ENCODE measurements at places on chromosomes 3 and 15.

DNA sequence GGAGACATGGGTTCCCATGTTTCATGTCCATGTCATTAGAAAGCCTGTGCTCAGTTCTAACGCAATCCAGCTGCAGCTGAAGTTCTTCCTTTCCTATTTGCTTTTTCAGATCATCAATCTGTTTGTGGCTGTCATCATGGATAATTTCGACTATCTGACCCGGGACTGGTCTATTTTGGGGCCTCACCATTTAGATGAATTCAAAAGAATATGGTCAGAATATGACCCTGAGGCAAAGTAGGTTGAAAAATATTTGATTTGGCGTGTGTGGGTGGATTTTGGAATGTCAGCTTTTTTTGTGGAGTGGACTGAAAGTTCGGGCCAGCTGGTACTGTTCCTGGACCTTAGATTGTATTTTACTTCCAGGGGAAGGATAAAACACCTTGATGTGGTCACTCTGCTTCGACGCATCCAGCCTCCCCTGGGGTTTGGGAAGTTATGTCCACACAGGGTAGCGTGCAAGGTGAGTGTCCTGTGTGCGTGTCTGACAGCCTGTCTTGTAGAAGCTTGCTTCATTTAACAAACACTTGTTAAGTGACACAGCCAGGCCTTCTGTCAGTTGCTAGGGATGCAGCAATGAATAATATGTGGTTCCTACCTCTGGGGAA is 69.6 kb downstream of the CHDH start:
- DNase-seq = no peak

DNA sequence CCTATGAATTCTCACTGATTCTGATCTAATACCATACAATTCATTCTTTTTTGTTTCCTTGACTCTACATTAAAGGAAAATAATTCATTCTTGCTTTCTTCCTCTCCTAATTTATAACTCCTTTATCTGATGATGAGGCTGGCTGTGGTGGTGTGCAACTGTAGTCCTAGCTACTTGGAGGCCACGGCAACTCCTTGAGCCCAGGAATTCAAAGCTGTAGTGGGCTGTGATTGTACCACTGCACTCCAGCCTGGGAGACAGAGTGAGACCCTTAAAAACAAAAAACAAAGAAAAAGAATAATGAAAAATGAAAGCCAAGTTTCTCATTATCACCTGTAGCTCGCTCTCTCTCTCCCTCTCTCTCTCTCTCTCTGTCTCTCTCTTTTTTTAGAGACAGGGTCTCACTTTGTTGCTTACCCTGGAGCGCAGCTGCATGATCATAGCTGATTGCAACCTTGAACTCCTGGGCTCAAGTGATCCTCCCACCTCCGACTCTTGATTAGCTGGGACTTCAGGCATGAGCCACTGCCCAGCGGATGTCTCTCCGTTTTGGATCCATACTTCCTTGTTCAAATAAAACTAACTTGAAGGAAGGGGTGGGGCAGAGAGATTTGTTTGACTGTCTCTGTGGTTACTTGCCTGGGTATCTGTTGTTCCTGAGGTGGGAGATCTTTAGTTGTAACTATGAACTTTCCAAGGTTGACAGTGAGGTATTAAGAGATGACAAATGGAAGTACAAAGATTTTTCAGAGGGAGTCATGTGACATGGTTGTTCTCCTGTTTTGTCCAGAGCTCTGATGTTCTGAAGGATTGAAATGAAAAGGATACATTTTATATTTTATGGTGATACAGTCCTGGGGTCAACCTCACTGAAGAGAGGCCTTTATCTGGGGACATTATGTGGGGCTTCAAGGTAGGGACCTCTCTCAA is 46.9 kb downstream of the STARD9 start:
- DNase-seq = no peak

DNA sequence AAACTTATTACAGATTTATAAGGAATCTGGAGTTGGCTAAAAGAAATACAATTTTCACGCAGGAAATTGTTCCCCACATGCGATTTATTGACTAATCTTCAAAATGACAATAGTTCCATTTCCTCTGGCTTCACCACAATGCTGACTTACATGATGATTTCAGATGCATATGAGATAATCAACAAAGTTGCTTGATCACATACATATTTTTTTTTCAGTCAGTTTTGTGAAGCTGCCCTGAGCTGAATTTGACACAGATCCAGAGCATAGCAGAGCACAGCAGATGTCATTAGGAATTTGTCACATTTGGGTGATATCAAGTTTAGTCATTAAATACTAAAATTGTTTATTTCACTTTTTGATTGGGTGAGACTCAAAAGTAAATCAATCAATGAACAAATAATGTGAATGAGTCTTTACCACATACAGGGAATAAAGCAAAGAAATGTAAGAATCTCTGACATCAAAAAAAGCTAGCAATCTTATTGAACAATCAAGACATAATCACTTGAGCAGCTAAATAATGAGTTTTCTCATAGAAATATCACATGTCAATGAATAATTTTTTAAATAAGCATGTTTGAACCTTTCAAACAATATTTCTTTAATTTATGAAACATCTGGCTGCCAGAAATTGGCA is 18.3 kb downstream of the CPB1 start:
- DNase-seq = no peak

GRCh38 chr3:80770106-80771074 is 991.1 kb downstream of the GBE1 start:
- no peak for DNase-seq

DNA sequence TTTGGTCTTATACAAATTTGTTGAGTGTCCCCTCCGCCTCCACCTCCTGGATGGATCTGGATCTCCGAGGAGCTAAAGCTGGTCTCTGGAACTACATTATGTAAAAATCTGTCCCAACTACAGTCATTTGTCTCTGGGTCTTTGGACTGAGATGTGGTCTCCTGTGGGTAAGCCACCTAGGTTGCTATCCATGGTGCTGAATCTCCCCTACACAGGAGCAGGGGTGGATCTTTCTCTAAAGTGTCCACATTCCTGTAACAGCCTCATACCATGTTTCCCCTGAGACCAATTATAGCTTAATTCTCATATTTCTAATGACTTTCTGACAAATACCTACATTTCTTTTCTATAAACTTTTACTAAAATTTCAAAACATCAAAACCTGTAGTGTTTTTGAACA is 625.8 kb downstream of the TAFA4 start:
- DNase-seq = no peak

DNA sequence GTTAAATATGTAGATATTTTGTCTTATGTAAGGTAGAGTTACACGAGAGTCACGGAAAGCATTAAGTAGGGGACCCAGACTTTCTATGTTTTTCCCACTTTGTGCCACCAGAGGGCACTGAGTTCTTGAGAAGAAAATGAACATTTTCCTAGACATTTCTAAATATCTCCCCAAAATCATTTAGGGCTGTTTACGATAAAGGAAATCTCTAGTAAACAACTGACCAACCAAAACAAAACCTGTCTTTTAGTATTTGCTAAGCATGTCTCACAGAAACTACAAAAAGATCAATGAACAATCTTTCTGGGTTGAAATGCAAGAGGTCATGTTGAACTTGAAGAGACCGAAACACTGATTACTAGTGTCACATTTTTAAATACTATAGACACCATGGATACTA is 16.1 kb downstream of the POU1F1 start:
- no peak for DNase-seq

GRCh38 chr15:74019734-74020133 is 25.2 kb downstream of the PML start:
- DNase-seq = no peak

- peak; percentile 27 for DNase-seq
Measured at GRCh38 chr3:181623924-181624694, 87.6 kb upstream of the SOX2 start.

GRCh38 chr15:48373821-48374451 is 42.7 kb downstream of the DUT start:
- DNase-seq = no peak

- DNase-seq = no peak
Measured at GRCh38 chr3:48125013-48125705, 63.1 kb downstream of the CDC25A start.

- DNase-seq = no peak
Measured at GRCh38 chr15:39599871-39600270, 19.0 kb downstream of the THBS1 start.

- no peak for DNase-seq
Measured at GRCh38 chr15:82624008-82624407, 23.2 kb downstream of the CPEB1 start.

- DNase-seq = no peak
Measured at GRCh38 chr3:73018790-73019441, 22.3 kb downstream of the PPP4R2 start.

DNA sequence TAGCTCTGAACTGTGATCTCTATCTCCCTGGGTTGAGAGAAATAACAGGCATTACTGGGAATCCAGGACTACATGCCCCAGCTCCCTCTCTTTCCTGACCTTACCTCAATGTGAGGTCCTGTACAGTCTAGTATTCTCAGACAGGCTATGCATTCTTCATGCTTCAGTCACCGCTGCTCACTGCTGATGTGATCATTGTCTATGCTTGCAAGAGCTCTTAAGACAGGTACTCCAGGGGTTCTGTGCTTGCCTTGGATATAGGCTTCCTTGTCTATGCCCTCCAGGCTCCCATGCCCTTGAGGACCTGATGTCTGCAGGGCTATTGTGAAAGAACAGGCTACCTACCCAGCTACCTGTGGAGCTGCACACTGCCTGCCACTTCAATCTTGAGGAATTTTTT is 183.6 kb downstream of the MBNL1 start:
- no peak for DNase-seq

DNA sequence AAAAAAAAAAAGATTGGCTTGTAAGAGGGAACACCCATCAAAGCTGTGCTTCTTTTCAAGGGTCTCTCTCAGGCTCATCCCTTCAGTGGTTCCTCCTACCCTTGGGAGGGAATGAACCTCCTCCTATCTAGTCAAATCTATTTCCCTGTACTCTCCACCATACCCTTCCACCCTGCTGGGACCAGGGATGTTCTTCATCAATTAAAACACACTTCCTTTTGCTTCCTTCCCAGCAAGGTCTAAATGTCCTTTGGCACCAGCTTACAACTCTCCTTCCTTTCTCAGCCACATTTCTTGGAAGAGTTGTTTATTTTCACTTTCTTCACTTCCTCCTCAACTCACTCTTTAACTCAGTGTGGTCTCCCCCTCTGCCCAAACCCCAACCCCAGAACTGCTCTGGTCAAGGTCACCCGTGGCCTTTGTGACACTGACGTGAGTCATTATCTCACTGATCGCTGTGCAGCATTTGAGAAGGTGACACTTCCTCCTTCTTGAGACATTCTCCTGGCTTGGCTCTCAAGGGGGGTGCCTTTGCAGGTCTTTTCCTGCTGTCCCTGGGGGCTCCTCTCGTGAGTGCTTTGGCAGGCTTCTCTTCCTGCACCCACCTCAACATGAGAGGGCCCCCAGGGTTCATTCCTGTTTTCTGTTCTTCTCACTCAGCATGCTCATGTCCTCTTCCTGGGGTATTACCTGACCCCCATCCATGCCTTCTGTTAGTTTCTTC is 210.5 kb upstream of the TLE3 start:
- no peak for DNase-seq

DNA sequence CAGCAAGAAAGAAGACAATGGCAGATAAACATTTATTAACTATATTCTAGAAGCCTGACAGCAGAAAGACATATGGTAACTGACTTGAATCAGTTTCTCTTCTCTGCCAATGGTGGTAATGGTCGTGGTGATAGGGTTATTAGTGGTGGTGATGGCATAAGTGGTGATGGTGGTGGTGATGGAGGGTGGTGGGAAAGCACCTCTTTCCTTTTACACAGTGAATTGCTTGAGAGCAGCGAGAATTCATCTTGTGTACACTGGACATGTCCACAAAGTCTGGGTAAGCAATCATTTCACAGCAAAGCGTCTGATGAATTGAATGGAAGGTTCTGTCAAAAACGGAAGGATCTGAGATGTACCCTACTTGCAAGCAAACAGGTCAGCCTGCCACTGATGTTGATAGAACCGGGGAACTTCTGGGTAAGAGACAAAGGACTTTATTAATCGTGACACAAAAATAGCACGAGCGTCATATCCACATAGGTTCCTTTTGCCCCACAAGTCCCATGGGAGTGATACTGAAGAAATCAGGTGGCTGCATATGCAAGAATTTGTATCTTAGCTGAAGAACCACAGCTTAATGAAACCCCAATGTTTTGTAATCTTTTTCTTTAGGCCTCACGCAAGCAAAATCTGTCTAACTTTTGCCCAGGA is 23.5 kb upstream of the TBC1D5 start:
- DNase-seq = no peak

DNA sequence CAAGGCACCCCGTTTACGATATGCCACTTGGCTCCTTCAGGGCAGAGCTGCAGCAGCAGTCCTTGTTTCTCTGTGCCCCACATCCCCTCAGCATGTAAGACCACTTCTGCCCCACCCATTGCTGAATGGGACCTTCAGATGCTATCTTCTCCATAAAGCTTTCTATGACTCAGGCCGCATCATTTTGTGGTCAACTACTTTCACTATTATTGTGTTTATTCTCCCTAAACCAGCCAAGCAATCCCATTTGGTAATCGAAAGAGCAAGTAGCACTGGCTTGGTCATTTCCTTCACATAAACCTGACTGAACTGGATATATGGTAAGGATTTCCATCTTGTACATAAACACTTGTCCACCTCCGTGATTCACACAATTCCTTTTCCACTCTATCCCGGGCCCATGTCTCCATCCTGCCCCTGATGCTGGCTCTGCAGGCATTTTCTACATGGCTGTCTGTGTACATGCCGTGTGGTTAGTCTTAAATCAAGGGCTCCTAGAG is 25.7 kb downstream of the LIPC start:
- no peak for DNase-seq

GRCh38 chr3:47103619-47104018 is 60.3 kb downstream of the SETD2 start:
- DNase-seq = no peak

GRCh38 chr3:35521196-35521595 is 118.1 kb upstream of the ARPP21 start:
- DNase-seq = no peak

- no peak for DNase-seq
Measured at GRCh38 chr15:76983590-76984375, 11.1 kb upstream of the PSTPIP1 start.

DNA sequence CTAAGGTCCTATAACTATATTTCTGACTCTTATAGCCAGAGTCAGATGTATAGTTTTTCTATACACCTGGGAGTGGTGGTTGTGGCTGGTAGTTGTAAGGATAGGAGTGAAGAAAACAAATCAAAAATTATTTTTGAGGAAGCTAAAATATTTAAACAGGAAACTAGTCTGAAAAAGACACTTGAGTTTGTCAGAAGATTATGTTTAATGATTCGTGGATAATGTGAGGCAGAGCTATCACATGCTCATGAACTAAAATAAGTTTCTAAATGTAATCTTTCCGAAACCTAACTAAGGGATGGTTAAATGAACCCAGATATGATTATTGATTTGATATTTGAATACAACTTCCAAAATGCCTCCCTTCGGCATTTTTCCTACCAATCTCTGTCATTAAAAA is 30.4 kb downstream of the GABRR3 start:
- DNase-seq = no peak

GRCh38 chr15:22786868-22787698 is 639 bp downstream of the NIPA1 start:
- peak; percentile 2 for DNase-seq

GRCh38 chr15:34056911-34057310 is 17.9 kb upstream of the AVEN start:
- DNase-seq = no peak

All from NCI-H1417 treated with DMSO at 0.1 percent for 48 hours (cell line).